Activated T-cell treated with anti-CD3 and anti-CD28 coated beads, Interleukin-2, amount 50 U/mL, for 48 hours (primary cell): ENCODE measurements at places on chromosomes 5 and 9.

DNA sequence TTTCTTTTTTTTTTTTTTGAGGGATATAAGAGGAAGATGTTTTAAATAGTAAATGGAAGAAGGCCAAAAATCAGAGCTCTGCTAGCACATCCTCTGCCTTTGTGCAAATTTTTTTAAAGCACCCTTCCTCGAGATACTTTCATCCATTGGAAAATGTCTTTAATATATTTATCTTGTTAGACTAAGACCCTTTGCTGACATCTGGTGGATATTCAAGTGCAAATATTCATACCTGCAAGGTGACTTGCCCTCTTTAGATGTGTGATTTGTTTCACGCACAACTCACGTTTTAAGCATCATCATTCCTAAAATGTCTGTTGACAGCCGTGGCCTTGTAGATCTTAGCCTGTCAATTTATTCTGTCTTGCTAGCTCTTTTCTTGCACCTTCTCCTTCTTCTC lies 258.5 kb downstream of the AGTPBP1 start:
- no peak for DNase-seq

DNA sequence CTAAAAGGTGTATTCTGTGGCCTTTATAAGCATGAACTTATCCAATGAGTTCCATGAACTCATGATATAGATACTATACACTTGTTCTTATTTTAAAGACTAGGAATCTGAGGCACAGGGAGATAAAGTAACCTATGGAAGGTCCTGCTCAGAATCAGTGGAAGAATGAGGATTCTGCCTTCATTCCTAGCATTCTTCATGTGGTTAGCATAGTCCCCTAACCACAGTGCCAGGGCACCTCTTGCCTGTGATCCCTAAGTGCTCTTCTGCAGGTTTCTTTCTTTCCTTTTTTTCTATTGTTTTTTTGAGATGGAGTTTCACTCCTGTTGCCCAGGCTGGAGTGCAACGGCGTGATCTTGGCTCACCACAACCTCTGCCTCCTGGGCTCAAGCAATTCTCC lies 174.1 kb downstream of the C9orf152 start:
- no peak for DNase-seq

- DNase-seq, result no peak
These were observed 21.9 kb upstream of the KCNMB1 start for GRCh38 chr5:170411100-170411499.

GRCh38 chr5:86038566-86038965 lies 579.2 kb upstream of the COX7C start:
- no peak for DNase-seq

GRCh38 chr9:112299514-112299913 lies 33.9 kb downstream of the PTBP3 start:
- no peak for DNase-seq

- no peak for DNase-seq
These were observed 263.0 kb downstream of the PDZD2 start for GRCh38 chr5:31901807-31902530.

GRCh38 chr5:172303162-172303561 lies 19.6 kb upstream of the UBTD2 start:
- no peak for DNase-seq

GRCh38 chr5:53397141-53397757 lies 83.2 kb upstream of the FST start:
- DNase-seq, result no peak

DNA sequence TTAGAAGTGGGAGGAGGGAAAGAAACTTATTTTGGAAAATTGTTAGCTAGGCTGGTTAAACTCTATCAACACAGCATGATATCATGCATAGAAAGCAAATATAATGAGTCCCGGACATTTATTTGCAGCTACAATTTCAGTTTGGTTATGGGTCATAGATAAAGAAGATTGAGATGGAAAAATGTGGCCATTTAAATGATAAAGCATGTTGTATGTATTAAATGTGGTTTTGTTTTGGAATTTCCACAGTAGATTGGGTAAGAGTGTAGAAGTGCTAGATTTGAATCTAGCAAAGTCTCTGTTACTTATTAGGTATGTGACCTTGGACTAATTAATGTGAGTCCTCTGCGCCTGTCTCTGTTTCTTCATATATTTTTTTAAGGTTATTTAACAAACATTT lies 217.4 kb downstream of the KDM4C start:
- no peak for DNase-seq

- no peak for DNase-seq
These were observed 7.2 kb downstream of the HMGCS1 start for GRCh38 chr5:43305948-43306565.

- DNase-seq, result no peak
These were observed 109.9 kb upstream of the C9orf72 start for GRCh38 chr9:27683181-27683580.

- DNase-seq, result peak; percentile 78
These were observed 174.9 kb downstream of the ROR2 start for GRCh38 chr9:91775011-91775707.
